ENCODE measurements at places on chromosomes 1 and 21. TPM values are rescaled to one million over a fixed set of nuclear protein-coding genes. Genes with fewer than 3 reads are reported as not detected.

- no peak overlapping the region for H3K27ac ChIP-seq
- peaks cover 52% of the 10 kb centered on the region for H3K36me3 ChIP-seq
- DNase-seq = peak; percentile 11
- H3K27me3 ChIP-seq = no peaks in the 10 kb centered on the region
- no peaks in the 10 kb centered on the region for H3K4me1 ChIP-seq
These were observed 20.6 kb downstream of the ABCB10 start for GRCh38 chr1:229537894-229538293.

DNA sequence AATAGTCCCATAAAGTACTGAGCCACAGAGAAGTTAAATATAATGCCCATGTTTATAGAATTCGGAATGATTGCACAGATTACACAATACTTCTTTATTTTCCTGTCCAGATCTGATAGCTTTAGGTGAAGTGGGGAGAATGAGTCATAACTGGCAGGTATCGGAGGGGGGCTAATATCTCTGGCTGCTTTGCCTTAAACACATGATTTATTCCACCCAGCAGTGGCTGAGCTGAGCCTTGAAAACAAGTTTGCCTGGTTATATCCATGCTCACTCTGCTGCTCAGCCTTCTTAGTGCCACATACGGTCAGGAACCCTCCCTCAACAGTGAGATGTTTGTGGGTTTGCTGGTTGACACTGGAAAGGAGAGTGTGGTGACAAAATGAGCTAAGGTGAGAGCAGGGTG is 119.7 kb upstream of the ZNF648 start:
- no peaks in the 10 kb centered on the region for H3K27me3 ChIP-seq
- H3K4me1 ChIP-seq = peaks cover 17% of the 10 kb centered on the region
- H3K36me3 ChIP-seq = no peaks in the 10 kb centered on the region
- H3K27ac ChIP-seq = no peak overlapping the region
- H3K4me3 ChIP-seq = no peak overlapping the region

DNA sequence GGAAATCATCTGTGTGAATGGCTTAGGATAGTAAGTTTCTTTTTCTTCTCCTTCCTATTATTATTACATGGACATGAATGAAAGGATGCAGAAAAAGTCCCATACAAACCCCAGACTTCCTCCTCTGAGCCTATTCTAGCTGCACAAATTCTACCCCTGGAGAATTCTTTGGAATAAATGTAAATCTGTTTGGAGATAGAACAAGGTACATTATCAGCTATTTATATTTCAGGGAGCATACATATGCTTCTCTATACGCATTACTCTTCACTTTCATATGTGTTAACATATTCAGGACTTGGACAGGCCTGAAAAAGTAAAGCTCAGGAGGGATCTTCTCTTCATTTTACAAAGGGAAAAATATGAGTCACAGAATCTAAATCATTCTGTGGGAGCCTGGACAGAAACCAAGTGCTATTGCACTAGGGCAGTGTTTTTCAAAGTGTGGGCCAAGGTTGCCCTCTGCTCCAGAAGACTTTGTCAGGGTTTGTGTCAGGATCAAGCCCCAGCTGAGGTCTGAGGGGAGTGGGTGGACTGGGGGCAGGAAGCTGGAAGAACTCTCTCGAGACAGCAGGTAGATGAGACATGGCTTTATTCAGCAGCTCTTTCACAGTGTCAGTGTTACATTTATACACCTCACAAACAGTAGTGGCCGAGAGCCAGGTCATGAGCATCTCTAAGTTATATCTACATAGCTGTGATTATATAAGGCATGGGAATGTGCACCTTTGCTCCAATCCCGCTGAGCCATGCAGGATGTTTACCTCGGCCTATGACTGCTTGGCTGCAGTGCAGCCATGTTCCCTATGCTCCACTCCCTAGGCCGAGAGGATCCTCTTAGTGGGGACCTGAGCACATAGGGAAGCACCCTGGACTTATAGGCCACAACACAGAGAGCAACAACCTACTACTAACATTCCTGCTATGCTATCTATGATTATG is 114.3 kb downstream of the GDAP2 start:
- H3K4me1 ChIP-seq = peaks cover 20% of the 10 kb centered on the region
- no peak for DNase-seq
- no peaks in the 10 kb centered on the region for H3K27me3 ChIP-seq
- peak overlapping the region; percentile 59 for H3K27ac ChIP-seq

GRCh38 chr1:108067884-108068540 is 103.0 kb upstream of the VAV3 start:
- H3K36me3 ChIP-seq = no peaks in the 10 kb centered on the region
- DNase-seq = no peak
- no peaks in the 10 kb centered on the region for H3K4me1 ChIP-seq
- H3K27me3 ChIP-seq = no peaks in the 10 kb centered on the region
- H3K4me3 ChIP-seq = no peak overlapping the region
- H3K27ac ChIP-seq = no peak overlapping the region

GRCh38 chr1:56934430-56935060 is 31.3 kb downstream of the C8B start:
- H3K27me3 ChIP-seq = peaks cover 16% of the 10 kb centered on the region
- H3K36me3 ChIP-seq = no peaks in the 10 kb centered on the region
- no peak for DNase-seq
- H3K4me3 ChIP-seq = no peak overlapping the region
- H3K27ac ChIP-seq = no peak overlapping the region
- no peaks in the 10 kb centered on the region for H3K4me1 ChIP-seq

- H3K4me1 ChIP-seq = peaks cover 4% of the 10 kb centered on the region
- no peak overlapping the region for H3K4me3 ChIP-seq
- DNase-seq = no peak
- peaks cover 10% of the 10 kb centered on the region for H3K36me3 ChIP-seq
- H3K27ac ChIP-seq = no peak overlapping the region
These were observed 70.3 kb upstream of the JAK1 start for GRCh38 chr1:65036570-65037051.

DNA sequence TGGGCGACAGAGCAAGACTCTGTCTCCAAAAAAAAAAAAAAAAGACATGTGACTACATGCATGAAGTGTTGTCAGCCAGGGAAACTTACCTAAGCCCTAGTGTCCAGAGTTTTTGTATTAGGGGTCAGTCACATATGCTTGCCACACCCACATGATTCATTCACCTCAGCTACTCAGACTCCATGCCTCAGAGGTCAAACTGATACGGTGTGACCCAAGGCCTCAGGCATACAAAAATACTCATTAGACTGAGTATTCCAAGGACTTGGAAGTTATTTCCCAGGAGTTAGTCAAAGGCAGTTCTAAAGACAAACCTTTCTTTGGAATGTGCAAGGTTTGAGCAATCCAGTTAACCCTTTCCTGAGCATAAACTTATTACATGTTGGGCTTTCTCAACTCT is 6.3 kb upstream of the TRIM33 start:
- H3K36me3 ChIP-seq = no peaks in the 10 kb centered on the region
- H3K4me3 ChIP-seq = no peak overlapping the region
- no peak overlapping the region for H3K27ac ChIP-seq
- peaks cover 31% of the 10 kb centered on the region for H3K27me3 ChIP-seq

GRCh38 chr1:147252540-147252939 is 10.1 kb downstream of the CHD1L start:
- H3K27ac ChIP-seq = no peak overlapping the region
- H3K27me3 ChIP-seq = no peaks in the 10 kb centered on the region

The NR1I3 gene
- not detected for total RNA-seq

The KRTAP13-4 gene
- total RNA-seq = not detected

The KDF1 gene
- not detected for total RNA-seq

The MTARC1 gene
- 1.8 TPM for total RNA-seq

The C1QA gene
- not detected for total RNA-seq

The NCAM2 gene
- 135 TPM for total RNA-seq

The LCE1D gene
- not detected for total RNA-seq

The NUAK2 gene
- 4.5 TPM for total RNA-seq

The OR2L3 gene
- total RNA-seq = not detected

The ACTL8 gene
- not detected for total RNA-seq

The DPT gene
- total RNA-seq = 1.1 TPM

Data from osteocyte (in vitro differentiated cells).